ENCODE measurements at places on chromosomes 3 and 15. TPM values are rescaled to one million over a fixed set of nuclear protein-coding genes. Genes with fewer than 3 reads are reported as not detected.
A peak's percentile ranks its signal among the peaks of the same experiment; 100 is the strongest.

GRCh38 chr3:19149368-19149767 is 1.1 kb downstream of the KCNH8 start:
- H3K4me1 ChIP-seq: peaks cover 21% of the 10 kb centered on the region
- no peak overlapping the region for H3K4me3 ChIP-seq
- H3K27me3 ChIP-seq: peaks cover 39% of the 10 kb centered on the region
- H3K27ac ChIP-seq: no peak overlapping the region
- peak; percentile 39 for DNase-seq
- no peaks in the 10 kb centered on the region for H3K36me3 ChIP-seq

The RAB5A gene
- 48.0 TPM for total RNA-seq

DNA sequence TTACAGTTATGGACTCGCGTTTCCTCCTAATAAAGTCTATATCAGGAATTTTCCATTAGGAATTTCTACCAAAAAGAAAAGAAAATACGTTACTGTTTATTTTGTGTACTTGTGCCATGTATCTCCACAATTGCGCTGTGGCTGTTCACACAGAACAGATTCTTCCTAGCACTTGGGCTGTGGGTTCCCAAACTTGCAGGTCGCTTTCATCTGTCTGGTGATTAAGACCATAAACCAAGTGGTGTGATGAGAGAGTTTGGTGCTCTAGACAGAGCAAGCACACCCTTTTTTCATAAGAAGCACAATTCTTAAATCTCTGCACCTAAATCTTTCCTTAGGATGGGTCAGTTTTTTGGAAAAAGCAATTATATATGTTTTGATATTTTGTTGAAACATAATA is 203.3 kb downstream of the TP63 start:
- H3K4me1 ChIP-seq: peaks cover 3% of the 10 kb centered on the region
- no peak for DNase-seq
- H3K27ac ChIP-seq: no peak overlapping the region
- H3K36me3 ChIP-seq: no peaks in the 10 kb centered on the region
- H3K27me3 ChIP-seq: no peaks in the 10 kb centered on the region

- DNase-seq: no peak
- H3K36me3 ChIP-seq: no peaks in the 10 kb centered on the region
- H3K27ac ChIP-seq: no peak overlapping the region
- H3K4me1 ChIP-seq: no peaks in the 10 kb centered on the region
Observed at GRCh38 chr15:97174886-97175540, 785.5 kb upstream of the ARRDC4 start.

DNA sequence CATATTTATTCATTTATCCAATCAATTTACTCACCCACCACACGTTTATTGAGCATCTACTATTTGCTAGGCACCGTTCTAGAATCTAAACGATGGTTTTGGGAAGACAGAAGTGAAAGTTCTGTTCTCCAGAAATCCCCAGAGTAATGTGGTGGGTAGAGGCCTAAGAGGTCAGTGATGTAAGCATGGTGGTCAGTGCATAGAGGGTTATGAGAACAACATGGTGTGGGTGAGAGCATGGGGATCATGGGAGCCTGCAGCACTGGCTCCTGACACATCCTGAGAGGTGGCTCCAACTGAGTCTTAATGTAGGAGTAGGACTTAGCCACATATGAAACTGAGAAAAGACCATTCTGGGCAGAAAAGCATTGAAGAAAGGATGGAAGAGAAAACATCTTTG is 85.3 kb upstream of the TNFAIP8L3 start:
- H3K27ac ChIP-seq: no peak overlapping the region
- H3K4me1 ChIP-seq: no peaks in the 10 kb centered on the region
- no peak overlapping the region for H3K4me3 ChIP-seq
- H3K36me3 ChIP-seq: no peaks in the 10 kb centered on the region
- DNase-seq: no peak
- H3K27me3 ChIP-seq: peaks cover 5% of the 10 kb centered on the region

The GPR160 gene
- total RNA-seq: 6.1 TPM

The GCHFR gene
- 33.9 TPM for total RNA-seq

GRCh38 chr15:51049081-51049480 is 45.6 kb downstream of the TNFAIP8L3 start:
- H3K27ac ChIP-seq: no peak overlapping the region
- no peaks in the 10 kb centered on the region for H3K4me1 ChIP-seq
- H3K27me3 ChIP-seq: peaks cover 6% of the 10 kb centered on the region
- H3K36me3 ChIP-seq: no peaks in the 10 kb centered on the region
- no peak for DNase-seq
- H3K4me3 ChIP-seq: no peak overlapping the region

- peak overlapping the region; percentile 14 for H3K4me3 ChIP-seq
- H3K36me3 ChIP-seq: peaks cover 37% of the 10 kb centered on the region
- DNase-seq: peak; percentile 84
- no peaks in the 10 kb centered on the region for H3K27me3 ChIP-seq
- peak overlapping the region; percentile 91 for H3K27ac ChIP-seq
Observed at GRCh38 chr3:187802928-187803259, 57.6 kb upstream of the BCL6 start.

GRCh38 chr3:19432669-19433068 is 284.4 kb downstream of the KCNH8 start:
- no peak for DNase-seq
- no peak overlapping the region for H3K4me3 ChIP-seq
- no peaks in the 10 kb centered on the region for H3K36me3 ChIP-seq
- H3K27ac ChIP-seq: no peak overlapping the region
- H3K4me1 ChIP-seq: peaks cover 1% of the 10 kb centered on the region

DNA sequence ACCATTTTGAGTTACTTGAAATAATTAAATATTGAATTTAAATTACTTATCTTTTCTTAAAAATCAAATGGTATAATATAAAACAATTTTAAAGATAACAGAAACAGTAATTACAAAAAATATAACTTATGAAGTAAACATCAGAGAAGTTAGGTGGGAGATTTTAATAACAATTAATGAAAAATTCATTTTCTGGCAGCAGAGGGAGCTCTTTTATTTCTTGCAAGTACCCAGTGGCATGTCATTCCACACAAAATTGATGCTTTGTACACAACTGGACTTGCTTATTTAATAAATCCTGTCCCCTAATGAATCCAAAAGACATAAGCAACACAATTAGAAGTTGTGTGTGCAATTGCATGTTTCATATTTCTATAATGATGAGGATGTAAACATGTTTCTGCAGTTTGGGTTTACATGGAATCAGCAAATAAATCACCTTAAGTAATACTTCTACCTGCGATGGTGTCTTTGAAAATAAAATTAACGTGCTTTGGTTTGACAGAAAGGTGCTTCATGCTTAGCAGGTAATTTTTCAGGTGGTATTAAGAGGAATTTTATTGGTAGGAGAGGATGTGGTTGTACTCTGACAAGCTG is 861.3 kb downstream of the ZPLD1 start:
- no peaks in the 10 kb centered on the region for H3K36me3 ChIP-seq

The CCR9 gene
- not detected for total RNA-seq

DNA sequence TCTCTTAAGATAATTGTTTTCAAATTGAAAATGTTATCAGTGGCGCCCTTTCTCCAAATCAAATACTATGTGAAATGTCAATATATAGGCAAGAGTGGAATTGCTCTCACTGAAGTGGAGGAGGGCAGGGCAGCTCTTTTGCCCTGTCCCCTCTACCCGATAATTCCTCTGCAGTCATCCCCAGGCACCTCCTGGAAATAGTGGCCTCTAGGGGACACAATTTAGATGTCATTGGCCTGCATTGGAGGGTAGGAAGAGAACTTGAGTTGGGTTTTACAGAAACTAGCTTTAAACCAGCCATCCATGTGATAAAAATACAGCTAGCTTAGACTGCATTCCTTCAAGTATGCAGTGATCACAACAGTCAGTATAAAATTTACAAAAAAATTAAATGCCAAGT is 288.9 kb downstream of the EDEM1 start:
- no peaks in the 10 kb centered on the region for H3K4me1 ChIP-seq
- no peak overlapping the region for H3K4me3 ChIP-seq
- H3K27me3 ChIP-seq: no peaks in the 10 kb centered on the region
- no peaks in the 10 kb centered on the region for H3K36me3 ChIP-seq
- no peak overlapping the region for H3K27ac ChIP-seq
- DNase-seq: no peak

The C2CD4A gene
- not detected for total RNA-seq

DNA sequence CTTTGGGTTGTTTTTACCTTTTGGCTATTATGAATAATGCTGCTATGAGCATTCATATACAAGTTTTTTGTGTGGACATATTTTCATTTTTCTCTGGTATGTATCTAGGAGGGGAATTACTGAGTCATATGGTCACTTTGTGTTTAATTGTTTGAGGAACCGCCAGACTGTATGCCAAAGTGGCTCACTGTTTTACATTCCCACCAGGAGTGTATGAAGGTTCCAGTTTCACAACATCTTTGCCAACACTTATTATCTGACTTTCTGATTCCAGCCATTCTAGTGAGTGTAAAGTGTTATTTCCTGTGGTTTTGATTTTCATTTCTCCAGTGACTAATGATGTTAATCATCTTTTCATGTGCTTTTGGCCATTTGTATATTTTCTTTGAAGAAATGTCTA is 51.8 kb downstream of the CMTM7 start:
- H3K27me3 ChIP-seq: no peaks in the 10 kb centered on the region
- H3K4me3 ChIP-seq: no peak overlapping the region
- H3K36me3 ChIP-seq: peaks cover 56% of the 10 kb centered on the region
- DNase-seq: no peak

DNA sequence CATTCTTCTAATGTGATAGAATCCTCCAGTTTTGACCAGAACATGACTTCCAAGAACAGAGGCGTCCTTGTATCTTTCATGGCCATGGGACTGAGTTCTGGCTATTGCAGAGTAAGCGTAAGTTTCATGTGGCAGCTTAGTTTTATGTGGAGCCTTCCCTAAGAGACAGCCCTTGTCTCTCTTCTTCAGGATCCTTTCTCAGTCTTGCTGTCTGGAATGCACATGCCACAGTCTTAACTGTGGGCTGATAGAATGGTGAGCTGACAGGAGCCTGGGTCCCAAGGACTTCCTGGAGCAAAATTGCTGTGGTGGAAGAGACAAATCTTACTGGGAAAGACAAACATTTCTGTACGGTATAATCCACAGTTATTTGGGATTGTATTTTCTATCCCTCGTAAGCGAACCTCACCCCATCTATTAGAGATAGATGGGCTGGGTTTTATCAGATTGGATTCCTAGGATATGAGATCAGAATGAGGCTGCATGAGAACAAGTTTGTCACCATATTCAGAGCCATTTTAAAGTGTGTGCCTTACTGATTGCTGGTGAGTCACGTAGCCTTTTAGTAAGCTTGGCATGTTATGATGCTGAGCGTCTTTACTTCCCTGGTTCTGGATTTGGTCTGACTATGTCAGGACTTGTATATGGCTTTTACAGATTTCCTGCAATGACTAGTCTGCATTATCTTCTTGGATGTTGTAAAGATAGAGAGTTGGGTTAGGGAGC is 32.8 kb downstream of the CDIN1 start:
- DNase-seq: no peak
- H3K36me3 ChIP-seq: no peaks in the 10 kb centered on the region

The MED12L gene
- 0.35 TPM for total RNA-seq

DNA sequence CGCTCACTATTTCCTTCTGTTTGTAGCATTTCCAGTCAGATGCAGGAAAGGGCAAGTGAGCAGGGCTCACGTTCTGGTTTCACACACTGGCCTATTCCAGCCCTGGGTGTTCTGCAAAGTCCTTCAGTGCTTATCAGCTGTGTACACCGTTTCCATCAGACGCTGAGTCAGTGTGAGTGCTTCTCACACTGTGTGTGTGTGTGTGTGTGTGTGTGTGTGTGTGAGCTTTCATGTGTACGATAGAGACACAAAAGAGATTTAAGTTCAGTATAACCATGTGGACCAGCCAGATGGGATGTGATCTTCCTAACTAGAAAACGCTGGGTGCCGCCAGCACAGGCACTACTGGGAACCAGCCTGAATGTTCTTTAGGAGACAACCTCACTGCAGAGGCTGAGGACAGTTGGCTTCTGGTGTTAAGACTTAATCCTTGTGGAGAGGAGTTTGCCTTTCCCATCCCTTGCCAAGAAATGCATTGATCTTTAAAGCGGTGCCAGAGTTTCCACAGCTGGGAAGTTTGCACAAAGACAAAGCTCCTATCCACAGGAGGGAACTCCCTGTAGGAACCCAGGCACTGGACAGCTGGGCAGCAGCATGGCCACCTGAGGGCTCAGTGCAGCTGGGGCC is 3.9 kb upstream of the CHSY1 start:
- H3K27me3 ChIP-seq: peaks cover 15% of the 10 kb centered on the region
- no peak overlapping the region for H3K27ac ChIP-seq
- peaks cover 1% of the 10 kb centered on the region for H3K36me3 ChIP-seq

The SENP5 gene
- total RNA-seq: 31.1 TPM

DNA sequence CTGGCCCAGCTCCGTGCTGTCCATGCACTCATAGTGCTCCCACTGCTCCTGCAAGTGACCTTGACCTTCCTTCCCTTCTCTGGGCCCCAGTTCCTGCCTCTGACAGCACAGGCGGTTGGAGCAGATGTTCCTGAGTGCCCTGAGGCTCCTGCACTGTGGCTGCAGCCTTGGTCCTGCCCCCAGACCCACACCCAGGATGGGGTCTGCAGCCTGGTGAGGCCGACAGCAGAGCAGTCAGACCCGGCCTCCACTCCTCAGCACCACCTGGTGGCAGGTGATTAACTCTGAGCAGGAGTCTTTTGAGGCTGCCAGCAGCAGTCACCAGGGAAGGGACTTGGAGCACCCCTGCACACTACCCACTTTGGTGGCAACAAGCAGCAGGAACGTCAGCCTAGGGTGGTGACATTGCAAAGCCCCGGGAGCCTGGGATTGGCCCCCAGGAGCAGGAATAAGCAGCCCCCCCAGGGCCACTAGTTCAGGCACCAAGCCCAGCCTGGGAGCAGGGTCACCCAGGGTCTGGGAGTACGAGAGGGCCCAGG is 64.6 kb downstream of the CYP11A1 start:
- no peaks in the 10 kb centered on the region for H3K36me3 ChIP-seq
- H3K4me1 ChIP-seq: no peaks in the 10 kb centered on the region
- no peak overlapping the region for H3K4me3 ChIP-seq
- peaks cover 5% of the 10 kb centered on the region for H3K27me3 ChIP-seq
- DNase-seq: peak; percentile 57
- peak overlapping the region; percentile 56 for H3K27ac ChIP-seq

The TRAIP gene
- total RNA-seq: 30.9 TPM

DNA sequence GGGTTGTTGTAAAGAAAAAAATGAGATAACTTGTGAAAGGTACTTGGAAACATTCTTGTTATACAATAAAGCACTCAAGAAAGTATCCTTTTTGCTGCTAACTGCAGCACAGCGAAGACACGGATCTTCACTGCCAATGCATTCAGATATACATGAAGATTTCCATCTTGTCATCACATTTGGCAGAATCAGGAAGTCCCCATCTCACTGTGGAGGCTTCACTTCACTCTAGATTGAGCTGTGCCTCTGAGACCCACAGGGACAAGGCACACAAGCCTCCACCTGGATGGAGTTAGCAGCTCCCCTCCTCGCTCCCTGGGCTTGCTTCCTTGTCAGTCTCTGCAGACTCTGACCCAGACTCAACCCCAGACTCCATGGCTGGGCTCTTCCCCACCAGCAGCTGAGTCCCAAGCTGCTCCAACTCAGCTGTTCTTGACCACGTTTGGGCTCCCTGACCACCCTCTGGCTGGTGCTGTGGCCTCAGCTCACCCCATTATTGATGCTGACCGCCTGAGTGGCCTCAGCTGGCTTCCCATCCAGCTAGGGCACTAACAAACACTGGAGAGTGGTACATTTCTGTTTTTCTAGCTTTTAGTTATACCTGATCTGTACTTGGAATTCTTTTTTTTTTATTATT is 45.4 kb upstream of the SMAD3 start:
- H3K36me3 ChIP-seq: no peaks in the 10 kb centered on the region
- H3K27ac ChIP-seq: no peak overlapping the region
- H3K4me1 ChIP-seq: peaks cover 22% of the 10 kb centered on the region
- peaks cover 2% of the 10 kb centered on the region for H3K27me3 ChIP-seq
- no peak for DNase-seq

The FETUB gene
- total RNA-seq: not detected

All from activated CD4-positive, alpha-beta T cell treated with anti-CD3 and anti-CD28 coated beads, Interleukin-2, amount 10 ng/mL, durations not matched to agents 7 days and 5 days (primary cell).